ENCODE measurements at places on chromosomes 7 and 10.

DNA sequence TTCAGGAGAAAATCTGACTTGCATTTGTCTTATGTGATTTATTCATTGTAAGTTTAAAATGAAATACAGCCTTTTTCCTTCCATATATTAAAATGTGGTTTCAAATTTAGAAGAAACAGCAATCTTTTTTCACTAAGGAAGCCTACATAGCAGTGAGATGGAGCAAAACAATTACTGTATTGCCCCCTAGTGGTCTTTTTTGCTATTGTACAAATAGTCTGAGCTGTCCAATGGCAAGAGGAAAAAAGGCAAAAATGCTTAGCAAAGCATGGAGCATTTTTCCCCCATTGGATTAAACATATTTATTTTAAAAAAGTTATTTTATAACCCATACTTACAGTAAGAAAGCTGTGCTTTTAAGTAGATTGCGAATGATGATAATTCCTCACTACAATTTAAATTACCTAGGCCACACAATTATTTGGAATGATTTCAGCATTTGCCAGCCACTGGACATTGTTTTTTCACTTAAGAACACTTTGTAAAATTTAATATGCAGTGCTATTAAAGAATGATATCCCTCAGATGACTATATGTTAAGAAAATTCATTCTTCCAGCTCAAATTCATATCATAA lies 119.5 kb downstream of the CPED1 start:
- no peak for DNase-seq

DNA sequence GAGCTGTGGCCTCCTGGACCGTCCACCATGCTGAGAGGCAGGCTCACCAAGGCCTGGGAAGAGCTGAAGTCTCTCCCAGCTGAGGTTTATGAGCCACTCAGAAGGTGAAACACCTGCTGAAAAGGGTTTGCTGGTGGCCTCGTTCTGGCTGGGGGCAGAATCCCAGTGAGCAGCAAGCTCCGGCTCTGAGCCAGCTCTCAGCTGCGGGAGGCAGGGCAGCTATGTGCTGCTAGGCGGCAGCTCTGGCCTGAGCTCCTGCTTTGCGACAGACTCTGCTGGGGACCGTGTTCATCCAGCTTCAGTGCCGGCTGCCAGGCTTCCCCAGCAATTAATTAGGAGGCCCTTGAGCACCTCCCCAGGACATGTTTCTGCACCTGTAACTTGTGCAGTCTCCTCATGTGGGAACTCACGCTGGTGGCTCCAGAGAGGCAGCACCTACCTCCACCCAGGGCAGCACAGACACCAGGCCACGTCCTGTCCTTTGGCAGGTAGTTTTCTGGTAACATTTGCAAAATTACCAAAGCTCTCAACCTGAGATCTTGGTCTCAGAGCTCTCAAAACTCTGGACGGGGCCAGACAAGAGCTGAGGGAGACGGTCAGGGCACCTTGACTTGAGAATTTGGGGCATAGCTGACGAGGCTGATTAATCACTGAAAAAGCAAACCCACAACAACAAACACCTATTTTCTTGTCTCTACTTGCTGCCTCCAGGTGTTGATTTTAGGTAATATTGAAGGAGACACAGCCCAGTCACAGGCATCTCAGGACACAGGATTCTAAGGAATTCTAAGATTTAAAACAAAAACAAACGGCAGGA lies 185.0 kb downstream of the TCERG1L start:
- no peak for DNase-seq

DNA sequence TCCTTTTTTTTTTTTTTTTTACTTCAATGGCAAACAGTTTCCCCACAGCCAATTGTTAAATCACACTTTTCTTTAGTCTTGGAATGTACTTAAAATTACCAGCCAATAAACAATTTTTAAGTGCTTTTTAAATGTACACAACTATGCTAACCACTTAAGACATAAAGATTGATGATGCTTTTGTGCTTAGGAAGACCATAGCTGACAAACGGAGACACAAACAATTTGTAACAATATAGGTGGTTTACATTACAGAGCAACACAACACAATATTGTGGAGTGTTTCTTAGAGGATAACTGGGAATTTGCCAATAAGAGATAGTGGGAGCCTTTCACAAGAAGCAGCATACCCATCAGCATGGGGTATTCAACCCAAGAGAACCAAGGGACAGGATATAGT lies 798.5 kb upstream of the IGFBP3 start:
- no peak for DNase-seq

DNA sequence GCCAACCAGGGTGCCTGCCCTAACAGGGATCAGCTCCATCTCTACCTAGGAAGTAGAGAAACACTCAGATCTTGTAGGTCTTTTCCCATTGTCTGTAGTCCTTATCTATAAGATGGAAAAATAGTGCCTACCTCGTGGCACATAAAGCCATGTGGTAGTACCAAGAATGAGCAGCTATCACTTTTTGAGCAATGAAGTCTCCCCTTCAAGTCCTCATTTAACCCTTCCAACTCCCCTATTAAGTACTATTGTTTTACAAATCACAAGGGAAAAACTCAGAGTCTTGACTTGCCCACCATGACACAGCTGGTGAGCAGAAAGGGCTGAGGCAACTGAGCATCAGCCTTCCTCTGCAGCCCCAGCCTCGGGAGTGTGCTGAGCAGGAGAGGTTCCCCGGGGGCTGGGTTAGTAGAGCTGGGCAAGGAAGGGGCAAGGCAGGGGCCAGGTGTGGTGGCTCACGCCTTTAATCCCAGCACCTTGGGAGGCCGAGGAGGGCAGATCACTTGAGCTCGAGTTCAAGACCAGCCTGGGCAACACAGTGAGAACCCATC lies 3.3 kb downstream of the FRAT2 start:
- no peak for DNase-seq

GRCh38 chr7:117600911-117601310 lies 121.1 kb downstream of the CFTR start:
- DNase-seq = no peak

DNA sequence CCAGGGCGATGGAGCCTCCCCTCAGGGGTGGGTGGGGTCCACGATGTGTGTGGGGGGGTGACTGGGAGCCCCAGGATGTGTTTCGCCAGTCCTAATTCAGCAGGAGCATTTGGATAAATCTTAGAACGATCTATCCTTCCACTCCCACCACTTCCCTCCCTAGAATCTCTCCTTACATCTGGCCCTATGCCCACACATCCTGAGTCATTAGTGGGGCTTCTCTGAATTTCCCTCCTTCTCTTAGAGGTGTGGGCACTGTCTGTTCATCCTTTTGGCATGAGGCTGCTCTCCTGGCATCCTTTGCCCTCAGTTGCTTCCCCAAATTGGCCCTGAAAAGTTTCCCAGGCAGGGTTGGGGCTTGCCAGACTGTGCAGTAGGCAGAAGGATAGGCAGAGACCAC lies 1.6 kb downstream of the GHRHR start:
- DNase-seq = no peak

- DNase-seq = no peak
These were observed 24.8 kb upstream of the ZNF800 start for GRCh38 chr7:127417346-127417745.

GRCh38 chr10:130378556-130379400 lies 242.6 kb downstream of the GLRX3 start:
- no peak for DNase-seq

GRCh38 chr7:135692055-135692454 lies 29.7 kb downstream of the STMP1 start:
- no peak for DNase-seq

DNA sequence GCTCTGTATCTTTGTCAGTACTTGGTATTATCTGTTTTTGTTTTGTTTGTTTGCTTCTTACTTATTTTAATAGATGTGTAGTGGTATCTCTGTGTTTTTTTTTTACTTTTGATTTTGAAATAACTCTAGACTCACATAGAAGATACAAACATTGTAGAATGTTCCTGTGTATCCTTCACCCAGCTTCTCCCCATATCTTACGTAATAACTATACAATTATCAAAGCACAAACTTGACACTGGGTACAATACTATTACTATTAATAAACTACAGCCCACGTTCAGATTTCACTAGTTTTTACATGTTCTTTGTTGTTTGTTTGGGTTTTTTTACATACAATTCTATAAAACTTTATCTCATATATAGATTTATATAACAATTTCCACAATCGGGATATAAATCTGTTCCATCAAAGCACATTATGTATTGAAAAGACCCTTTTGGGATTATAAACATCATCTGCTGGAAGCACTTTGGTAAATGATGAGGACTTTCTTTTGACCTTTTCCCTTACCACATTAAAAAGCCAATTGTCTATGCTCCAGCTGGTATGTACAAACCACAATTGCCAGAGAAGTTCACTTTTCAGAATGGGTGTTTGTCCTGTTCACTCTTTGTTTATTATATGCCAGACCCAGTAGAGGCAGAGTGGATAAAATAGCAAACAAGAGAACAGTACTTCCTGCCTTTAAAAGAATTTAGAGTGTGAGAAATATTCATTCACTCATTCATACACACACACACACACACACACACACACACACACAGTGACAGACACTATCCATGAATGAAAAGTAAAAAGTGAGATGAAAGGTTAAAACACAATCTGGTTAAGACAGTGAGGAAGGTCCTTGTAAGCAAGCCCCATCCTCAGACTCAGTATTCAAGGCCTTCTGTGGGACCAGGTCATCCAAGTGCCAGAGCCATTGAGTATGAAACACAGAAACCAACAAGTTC lies 113.0 kb downstream of the SGMS1 start:
- no peak for DNase-seq

GRCh38 chr7:111173990-111174389 lies 83.1 kb downstream of the LRRN3 start:
- DNase-seq = no peak

DNA sequence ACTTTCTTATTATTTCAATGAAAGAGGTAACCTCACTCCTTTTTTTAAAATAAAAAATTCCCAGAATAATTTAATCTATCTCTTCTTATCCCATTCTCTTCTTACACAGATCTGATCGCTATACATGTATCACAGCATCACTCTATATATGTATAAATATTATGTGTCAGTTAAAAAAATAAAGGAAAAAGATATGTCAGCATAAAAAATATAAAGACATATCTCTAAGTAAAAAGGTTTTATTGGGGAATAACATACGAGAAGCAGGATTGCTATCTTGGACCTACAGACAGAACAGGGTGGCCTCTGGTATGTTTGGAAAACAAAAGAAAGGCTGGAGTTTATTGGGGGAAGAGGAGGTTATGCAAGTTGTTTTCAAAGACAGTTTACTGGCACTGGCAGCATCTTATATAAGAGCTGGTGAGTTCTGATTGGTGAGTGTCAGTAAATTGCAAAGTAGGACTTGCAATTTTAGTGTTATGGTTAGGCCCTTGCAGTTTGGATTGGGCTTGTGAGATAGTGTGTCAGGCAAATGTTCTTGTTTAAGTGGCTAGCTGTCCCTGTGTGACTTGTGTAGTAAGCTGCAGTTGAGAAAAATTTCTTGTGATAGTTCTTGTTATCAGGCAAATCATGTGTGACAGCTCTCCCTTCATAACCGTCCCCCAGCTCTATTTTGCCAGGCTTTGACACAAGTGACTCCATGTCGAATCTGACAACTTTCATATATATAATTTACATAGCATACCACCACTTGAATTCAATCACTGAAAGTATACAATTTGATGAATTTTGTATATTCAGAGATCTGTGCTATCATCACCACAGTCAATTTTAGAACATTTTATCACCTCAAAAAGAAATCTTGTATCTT lies 118.2 kb downstream of the HBP1 start:
- DNase-seq = no peak

GRCh38 chr10:113423981-113424721 lies 128.7 kb upstream of the HABP2 start:
- no peak for DNase-seq

DNA sequence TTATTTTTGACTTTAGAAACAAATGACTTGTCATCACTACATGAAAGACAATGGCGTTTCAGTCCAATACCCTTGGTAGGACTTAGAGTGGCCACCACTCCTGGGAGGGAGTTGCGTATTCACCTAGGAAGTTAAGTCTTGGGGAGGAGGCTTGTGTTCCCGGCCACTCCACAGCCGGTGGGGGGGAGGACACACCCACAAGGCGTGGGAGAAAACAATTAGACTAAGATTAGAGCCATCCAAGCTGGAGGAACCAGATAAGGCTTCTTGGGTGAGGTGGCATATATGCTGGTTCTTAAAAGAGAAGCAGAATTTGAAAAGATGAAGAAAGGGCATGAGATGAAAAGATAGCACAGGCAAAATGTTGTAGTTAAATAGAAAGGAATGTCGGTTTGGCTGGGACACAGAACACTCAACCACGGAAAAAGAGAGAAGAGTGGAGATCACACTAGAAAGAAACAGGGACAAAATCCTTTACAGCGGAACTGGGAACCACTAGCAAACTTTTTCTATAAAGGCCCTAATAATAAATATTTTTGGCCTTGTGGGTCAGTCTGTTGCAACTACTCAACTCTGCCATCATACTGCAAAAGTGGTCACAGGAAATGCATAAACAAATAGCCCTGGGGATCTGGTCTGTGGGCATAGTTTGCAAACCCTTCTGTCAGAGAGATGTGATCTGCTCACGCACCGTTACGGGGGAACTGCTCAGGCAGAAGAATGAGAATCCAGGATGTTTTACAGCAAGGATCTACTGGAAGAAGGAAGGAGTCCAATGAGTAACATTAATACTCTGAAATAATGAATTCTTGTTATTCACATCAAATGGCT lies 651.8 kb downstream of the PARD3 start:
- DNase-seq = no peak

DNA sequence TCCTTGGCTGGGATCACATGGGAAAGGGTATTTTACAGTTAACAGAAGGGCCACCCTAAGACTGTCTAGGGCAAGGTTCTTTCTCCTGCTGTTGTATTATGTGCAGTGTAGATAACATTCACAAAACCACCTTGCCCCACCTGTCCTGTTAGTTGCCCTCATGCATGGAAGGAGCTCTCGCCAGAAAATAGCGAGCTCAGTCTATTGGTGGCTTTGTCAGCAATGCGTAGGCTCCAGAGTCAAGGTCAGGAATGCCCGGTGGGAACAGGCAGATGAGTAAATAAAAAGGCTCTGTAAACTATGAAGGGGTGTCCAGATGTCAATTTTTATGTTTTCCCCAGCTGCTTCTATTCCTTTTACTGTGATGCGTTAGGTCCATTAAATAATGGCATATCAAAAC lies 107.1 kb upstream of the WDR11 start:
- DNase-seq = no peak

DNA sequence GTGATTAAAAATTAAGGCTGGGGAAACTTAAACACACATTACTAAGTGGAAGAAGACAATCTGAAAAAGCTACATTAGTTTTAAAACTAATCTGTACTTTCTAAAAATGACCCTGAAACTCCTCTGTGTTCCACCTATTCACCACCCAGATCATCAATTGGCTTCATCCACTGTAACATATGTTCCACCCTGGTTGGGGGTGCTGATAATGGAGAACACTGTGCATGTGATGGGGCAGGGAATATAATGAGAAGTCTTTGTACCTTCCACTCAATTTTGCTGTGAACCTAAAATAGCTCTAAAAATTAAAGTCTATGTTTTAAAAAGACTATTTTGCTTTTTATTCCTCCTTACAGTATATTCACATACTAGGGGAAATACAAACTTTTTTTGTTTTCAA lies 132.7 kb downstream of the CNOT4 start:
- DNase-seq = no peak

GRCh38 chr10:68501691-68502090 lies 25.6 kb downstream of the SLC25A16 start:
- DNase-seq = no peak

Measured in omental fat pad (tissue), 4 donors.